Stimulated activated CD4-positive, alpha-beta T cell treated with anti-CD3 and anti-CD28 coated beads, Interleukin-15, amount 100 ng/mL, for 1 hour (primary cell): ENCODE measurements at places on chromosomes 11 and 22.

DNA sequence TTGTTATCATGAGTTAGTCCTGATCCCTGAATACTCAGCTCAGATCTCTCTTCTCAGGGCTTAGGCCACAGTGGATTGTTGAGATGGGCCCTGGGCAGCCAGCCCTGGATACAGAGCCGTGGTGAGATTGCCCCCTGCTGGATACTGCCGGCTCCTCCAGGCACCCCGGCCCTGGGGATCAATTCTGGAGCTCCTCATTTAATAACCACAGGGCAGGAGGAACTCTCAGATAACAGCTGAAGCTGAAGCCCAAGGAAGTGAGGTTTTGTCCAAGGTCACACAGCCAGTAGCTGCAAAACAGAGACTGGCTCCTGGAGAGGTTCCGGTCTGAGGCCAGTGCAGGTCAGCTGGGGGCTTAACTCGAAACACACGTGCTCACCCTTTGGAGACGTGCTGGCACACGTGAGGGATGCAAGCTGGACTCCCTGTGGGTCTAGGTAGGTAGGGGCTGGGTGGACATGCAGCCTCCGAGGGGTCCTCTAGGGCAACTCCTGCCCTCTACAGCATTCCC lies 16.0 kb downstream of the USH1C start:
- no peak for DNase-seq

GRCh38 chr22:19036523-19037273 lies 85.5 kb downstream of the DGCR2 start:
- DNase-seq: no peak

- no peak for DNase-seq
Observed at GRCh38 chr11:112172362-112172994, 2.8 kb upstream of the BCO2 start.

- DNase-seq: no peak
Observed at GRCh38 chr22:46914916-46915894, 152.8 kb downstream of the TBC1D22A start.

DNA sequence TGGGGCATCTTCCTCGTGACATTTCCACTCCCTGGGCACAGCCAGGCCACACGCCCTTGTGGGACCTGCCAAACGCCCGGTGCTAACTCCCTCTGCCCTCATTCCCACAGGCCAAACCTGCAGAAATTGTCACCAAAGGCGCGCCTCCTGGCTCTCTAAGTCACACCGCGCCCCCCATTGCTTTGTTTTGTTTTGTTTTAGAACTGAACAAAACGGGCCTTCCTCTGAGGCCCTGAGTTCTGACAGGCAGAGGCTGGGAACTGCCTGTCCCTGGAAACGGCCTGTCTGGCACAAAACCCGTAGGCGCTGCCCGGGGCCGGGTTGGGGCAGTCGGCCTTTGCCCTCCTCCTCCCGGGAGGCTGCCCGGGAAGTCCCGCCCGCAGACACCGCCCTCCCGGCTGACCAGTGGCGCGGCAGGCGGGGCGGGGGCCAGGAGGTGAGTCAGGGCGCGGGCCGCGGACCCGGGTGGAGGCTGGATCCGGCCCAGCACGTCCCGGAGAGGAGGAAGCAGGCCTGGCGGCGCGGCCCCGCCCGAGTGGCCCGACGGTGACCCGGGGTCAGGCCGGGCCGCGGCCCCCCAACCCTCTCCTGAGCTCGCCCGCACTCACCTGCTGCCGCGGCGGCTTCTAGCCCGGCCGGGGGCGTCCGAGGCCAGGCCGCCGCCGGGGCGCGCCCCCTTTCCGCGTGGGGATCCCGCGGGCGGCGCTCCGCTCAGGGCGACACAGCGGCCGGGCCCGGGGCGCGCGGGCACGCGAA lies 465 bp downstream of the SUN2 start:
- DNase-seq: no peak

DNA sequence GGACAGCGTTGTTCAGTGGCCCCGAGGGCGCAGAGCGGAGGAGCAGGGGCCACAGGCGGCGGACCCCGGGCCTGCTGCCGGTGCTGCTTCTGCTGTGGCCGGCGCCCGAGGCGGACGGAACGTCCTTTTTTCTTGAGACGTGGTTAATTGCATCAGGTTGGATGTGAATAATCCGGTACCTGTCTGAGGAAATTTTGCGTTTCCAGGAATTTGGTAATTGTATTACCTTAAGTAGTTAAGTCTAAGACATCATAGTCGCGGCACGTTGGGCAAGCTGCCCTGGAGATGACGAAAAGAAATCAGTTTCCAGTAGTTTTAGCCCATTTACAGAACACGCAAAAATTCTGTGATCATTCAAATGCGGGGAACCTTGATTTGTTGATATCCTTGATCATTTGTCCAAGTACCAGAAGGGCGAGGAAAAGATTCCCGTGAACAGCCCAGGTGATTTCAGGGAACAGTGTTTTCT lies 789 bp downstream of the SPECC1L start:
- DNase-seq: no peak

DNA sequence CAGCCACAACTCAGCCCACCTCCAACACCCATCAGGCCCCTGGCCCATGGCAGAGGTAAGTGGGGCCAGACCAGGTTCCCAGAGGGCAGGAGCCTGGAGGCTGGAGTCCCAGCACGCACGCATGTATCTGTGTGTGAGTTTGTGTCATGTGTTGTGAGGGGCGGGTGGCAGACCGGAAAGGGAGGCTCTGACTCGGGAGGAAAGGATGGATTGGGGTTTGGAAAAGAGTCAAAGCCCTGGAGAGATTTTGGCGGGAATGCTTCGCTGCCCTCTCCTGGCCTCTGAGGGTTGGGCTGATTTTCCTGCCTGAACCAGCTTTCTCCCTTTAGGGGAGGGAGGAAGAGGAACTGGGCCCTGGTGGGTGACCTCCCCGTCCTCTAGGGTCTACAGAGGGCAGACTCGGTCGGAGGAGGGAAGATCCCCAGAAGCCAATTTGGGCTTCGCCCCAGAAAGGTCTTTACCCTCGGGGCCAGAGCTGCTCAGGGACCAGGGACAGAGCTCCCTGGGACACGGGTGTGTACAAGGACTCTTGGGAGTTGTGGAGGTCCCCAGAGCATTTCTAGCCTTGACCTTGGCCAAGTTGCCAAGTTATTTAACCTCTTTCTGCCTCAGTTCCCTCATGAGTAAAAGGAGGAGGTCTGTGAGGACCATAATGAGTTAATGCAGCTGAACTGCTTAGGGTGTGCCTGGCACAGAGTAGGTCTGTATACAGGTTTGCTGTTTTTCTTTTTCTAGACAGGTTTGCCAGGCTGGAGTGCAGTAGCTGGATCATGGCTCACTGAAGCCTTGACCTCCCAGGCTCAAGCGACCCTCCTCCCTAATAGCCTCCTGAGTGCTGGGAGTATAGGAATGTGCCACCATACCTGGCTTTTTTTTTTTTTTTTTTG lies 6.9 kb downstream of the C11orf68 start:
- DNase-seq: no peak

DNA sequence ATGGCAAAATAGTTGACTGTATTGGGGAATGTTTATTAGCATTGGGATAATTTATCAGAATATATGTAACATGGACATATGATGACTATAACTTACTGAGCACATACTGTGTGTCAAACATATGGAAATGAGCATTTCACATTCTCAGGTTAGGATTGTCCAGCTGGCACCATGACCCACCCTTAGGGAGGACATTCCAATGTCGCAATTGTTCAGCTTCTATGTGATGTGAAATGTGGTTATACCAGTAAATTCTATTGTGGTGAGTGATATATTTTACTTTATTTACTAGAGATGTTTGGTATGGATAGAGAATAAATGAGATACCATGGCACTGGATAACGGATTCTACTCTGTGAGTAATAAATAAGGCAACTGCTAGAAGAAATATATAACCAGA lies 50.4 kb downstream of the OR4A47 start:
- DNase-seq: no peak

- DNase-seq: no peak
Observed at GRCh38 chr11:33179348-33179803, 18.1 kb upstream of the CSTF3 start.

- no peak for DNase-seq
Observed at GRCh38 chr11:123000721-123001120, 19.1 kb upstream of the BSX start.

DNA sequence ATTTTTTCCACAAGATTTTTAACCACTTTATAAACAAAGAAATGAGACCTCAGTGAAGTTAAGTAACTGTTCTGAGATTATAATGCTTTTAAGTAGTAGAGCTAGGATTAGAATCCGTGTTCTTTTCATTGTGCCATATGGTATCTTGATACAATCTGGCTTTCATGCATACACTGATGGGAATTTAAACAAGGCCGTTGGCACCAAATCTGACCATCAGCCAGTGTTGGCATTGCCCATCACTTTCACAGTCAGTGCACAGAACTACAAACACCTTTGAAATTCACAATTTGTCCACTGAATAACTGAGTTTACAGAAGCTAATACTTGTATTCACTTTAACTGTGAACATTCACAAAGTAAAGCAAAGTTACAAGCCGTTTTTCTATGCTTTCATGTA lies 1228.0 kb downstream of the TBC1D22A start:
- no peak for DNase-seq

DNA sequence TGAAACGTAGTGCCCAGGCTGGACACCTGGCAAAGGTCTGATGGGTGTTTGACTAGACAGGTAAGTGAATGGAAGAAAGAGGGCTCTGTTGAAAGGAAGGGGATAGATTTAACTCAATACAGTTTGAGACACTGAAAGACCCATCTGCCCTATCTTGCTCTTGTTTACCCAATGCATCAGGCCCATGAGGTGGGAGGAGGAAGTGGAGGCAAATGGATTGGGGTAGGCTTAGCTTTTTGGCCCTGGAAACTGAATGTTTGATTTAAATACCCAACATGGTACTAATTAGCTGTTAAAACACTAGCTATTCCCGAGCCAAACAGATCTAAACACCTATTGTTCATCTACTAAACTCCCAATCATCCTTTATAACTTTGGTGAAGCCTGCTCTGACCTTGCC lies 3.5 kb upstream of the UVRAG start:
- no peak for DNase-seq

GRCh38 chr11:2665526-2666400 lies 34.0 kb downstream of the KCNQ1OT1 start:
- DNase-seq: no peak

DNA sequence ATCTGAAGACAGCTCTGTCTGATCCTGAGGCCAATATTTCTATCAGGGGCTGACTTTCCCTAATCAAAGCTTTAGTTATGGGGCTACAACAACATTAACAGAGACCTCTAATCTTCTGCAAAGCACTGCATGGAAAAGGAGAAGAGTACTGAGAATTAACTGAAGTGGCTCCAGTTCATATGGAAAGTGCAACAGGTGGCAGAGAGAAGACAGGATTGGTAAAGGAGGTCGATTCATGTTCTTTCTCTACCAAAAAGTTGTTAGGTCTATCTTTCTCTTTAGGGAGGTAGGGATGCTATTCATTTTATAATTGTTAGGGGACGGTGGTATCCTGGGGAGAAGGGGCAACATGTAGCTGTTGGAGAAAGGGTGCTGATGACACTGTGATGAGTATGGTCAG lies 232.7 kb upstream of the NARS2 start:
- no peak for DNase-seq

DNA sequence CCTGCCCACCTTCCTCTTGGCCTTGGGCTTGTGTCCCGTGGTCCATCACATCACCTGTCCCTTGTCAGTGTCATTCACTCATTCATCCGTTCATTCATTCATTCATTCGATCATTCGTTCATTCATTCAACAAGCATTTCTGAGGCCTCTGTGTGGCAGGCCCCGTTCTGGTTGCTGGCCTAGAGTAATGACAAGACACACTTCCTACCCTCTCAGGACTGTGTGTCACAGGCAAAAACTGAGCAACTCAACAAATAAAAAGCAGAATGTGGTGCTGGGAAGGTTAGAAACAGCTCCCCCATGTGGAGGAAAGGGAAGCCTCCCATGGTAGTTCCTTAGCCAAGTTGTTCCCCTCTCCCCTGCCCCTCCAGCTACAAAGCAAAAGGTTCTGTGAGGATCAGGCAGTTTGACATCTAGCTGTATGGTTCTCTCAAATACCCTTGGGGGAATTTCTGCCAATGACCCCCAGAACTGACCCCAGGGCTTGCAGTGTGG lies 1.6 kb upstream of the OMP start:
- DNase-seq: no peak

DNA sequence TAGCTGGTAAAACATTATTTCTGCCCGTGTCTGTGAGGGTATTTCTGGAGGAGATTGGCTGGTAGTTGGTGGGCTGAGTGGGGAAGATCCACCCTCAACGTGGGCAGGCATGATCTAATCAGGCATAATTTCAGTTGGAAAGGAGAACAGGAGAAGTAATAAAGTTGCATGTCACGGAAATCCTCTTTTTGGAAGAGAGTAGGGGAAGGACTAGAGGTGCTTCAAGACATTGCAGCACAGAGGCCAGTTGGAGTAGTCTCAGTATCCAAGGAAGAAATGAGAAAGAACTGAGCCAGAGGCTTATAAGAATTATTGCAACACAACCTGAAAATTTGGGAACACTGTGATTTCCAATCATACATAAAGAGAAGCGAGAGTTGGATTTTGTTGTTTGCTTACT lies 1155.1 kb downstream of the FAM181B start:
- DNase-seq: no peak

GRCh38 chr11:47955061-47955755 lies 25.2 kb upstream of the PTPRJ start:
- DNase-seq: no peak

DNA sequence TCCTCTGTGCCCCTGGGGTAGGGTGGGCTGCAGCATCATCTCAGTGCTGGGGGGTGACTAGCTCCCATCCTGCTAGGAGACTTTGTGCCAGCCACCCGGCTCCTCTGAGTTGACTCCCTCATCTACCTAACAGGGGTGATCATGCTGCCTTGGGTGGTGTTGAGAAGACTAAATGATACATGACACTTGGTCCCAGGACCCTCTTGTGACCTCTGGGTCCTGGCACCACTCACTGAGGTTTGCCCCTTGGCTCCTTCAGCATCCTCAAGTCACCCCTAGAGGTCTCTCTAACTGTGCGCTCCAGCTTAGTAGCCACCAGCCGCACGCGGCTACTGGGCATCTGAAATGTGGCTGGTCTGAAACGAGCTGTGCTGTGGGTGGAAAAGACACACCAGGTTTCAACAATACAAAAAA lies 72.1 kb downstream of the LRRC32 start:
- DNase-seq: no peak

- no peak for DNase-seq
Observed at GRCh38 chr22:20524004-20524481, 16.6 kb downstream of the MED15 start.

- no peak for DNase-seq
Observed at GRCh38 chr11:69909561-69910518, 90.6 kb upstream of the FGF3 start.

- DNase-seq: no peak
Observed at GRCh38 chr11:98069861-98070260, 950.9 kb upstream of the CNTN5 start.
